ENCODE measurements at places on chromosomes 5 and 9.
A peak's percentile ranks its signal among the peaks of the same experiment; 100 is the strongest.

GRCh38 chr5:82165740-82166530 lies 112.2 kb downstream of the RPS23 start:
- DNase-seq = peak; percentile 97

GRCh38 chr9:111294691-111295451 lies 35.2 kb downstream of the OR2K2 start:
- DNase-seq = no peak

GRCh38 chr9:130944510-130945058 lies 5.5 kb upstream of the FIBCD1 start:
- DNase-seq = no peak

DNA sequence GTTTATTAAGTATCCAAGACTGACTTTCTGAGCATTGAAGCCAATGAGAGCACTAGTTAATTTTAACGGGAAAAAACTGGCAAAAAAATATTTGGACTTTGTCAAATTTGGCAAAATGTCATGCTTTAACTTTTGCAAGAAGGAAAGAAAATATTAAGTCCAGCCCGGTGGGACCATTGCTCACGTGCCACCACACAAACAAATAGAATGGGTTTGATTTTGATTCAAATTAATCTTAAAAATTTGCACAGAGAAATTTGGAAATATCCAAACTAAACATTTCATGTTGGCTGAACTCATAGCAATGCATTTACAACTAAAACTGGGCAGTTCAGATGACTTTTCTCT lies 302.2 kb downstream of the EBF1 start:
- DNase-seq = no peak

- DNase-seq = no peak
Measured at GRCh38 chr5:113900816-113901215, 387.3 kb downstream of the YTHDC2 start.

GRCh38 chr5:3592298-3592697 lies 3.3 kb upstream of the IRX1 start:
- no peak for DNase-seq

DNA sequence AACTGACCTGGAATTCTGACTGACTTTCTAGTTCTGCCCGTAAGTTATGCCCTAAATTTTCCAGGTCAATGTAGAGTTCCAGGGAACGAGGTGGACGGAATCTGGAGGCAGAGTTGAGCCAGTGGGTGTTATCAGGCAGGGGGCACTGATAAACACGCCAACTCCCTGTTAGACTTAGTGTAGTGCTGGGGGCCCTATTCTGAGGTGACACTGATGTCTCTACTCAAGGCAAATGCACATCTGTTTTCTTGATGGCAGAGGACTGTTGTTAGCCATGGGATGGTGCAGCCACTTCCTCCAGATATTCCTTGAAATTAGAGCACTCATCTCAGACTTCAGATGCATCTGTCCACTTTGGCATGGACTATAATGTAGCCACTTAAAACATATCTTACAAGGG lies 83.5 kb downstream of the C9orf152 start:
- DNase-seq = no peak

DNA sequence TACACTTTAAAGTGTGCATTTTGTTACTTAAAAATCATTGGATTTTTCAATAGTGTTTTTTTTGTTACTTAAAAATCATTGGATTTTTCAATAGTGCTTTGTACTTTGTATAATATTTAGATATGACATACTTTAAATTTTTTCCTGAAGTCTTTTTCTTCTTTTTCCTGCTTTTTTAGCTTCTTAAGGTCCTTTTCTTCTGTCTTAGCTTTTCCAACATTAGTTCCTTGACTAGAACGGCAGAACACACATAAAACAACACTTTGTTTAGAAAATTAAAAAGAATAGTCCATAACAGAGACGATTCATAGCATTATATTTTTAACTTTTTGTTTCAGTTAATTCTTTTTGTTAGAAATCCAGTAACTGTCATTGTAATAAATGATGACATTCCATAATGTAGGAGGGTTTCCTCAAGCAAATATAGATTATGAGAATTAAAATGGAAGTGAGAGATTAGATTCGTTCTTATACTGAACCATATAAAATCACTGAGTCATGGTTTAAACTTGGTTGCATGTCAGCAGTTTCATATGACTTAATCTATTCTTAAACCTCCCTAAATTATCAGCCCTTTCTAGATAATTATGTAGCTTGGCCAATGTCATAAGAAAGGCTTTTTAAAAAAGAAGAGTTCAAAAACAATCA lies 45.3 kb upstream of the RICTOR start:
- DNase-seq = no peak

DNA sequence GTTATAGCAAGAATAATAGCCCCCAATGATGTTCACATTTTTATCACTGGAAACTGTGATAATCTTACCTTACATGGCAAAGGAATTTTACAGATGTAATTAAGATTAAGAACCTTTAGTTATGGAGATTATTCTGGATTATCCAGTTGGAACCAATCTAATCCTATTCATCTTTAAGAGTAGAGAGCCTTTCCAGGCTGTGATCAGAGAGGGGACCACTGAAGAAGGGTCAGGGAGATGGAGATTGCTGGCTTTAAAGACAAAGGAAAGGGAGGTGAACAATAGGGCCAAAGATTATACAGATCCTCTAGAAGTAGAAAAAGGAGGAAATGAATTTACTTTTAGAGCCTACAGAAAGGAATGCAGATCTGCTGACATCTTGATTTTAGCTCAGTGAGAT lies 253.5 kb upstream of the GRIN3A start:
- no peak for DNase-seq

DNA sequence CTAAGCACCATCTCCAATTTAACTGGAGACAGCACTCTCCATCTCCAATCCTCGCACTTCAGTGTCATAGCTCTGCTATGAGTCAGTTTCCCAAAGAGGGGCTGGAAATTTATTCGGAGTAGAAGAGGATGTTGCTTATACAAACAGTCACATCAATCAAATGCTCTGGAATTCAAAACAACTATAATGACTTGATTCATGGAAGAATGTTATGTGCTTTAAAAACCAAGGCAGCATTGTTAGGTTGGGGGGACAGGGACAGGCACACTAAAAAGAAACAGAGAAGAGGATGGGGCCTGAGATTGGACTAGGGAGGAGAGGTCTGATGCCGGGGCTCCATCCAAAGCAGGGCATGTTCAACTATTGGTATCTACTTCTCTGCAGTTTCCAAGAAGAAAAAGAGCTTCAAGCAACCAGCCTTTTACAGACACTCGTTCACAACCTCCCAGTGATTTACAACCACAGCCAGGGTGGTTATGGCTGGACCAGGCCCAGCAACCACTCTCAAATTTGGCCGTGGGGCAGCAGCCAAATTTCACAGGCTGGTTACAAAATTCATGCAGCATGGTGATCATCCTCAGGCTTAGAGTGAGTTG lies 117.5 kb upstream of the ZNF366 start:
- peak; percentile 66 for DNase-seq

- no peak for DNase-seq
Measured at GRCh38 chr9:136392538-136393449, 7.2 kb downstream of the SNAPC4 start.

GRCh38 chr5:132380047-132380446 lies 10.5 kb downstream of the SLC22A5 start:
- no peak for DNase-seq

DNA sequence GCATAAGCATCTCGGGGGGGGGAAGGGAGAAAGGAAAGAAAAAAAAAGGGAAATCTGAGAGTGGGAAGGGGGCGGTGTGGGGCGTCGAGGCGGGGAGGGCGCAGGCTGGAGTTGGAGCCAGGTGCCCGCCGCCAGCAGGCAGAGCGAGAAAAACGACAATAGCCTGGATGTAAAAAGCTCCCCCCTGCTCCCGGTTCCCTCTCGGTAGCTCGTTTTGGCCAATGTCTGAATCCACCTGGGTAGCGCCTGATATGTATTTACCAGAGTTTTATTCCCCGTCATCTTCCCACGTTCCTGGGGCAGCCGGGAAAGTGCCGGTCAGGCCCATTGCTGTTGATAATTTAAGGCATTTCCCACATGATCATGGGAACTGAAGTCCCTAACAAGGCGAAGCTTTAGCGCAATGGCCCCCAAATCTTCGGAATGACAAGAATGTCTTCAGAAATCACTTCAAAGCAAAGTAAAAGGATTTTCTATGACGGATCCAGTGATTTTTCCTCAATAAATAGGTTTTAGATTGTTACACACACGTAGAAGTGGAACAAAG lies 3.0 kb upstream of the OTP start:
- no peak for DNase-seq

DNA sequence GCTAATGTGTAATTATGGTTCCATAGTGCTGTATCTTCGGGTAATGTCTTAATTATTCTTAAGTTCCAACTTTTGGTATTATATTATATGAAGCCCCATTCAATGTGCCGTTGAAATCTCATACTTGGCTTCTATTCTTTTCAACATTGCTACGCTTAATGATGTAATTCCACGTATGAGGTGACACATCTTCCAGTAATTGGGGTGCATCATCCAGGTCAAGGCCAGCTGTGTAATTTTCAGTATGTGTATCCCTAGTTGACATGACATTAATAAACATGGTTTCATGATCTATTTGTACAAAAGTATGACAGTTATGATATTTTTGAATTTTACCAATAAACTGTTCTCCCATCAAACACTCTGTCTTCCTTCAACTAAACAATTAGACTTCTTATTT lies 546.3 kb downstream of the CTNND2 start:
- no peak for DNase-seq

DNA sequence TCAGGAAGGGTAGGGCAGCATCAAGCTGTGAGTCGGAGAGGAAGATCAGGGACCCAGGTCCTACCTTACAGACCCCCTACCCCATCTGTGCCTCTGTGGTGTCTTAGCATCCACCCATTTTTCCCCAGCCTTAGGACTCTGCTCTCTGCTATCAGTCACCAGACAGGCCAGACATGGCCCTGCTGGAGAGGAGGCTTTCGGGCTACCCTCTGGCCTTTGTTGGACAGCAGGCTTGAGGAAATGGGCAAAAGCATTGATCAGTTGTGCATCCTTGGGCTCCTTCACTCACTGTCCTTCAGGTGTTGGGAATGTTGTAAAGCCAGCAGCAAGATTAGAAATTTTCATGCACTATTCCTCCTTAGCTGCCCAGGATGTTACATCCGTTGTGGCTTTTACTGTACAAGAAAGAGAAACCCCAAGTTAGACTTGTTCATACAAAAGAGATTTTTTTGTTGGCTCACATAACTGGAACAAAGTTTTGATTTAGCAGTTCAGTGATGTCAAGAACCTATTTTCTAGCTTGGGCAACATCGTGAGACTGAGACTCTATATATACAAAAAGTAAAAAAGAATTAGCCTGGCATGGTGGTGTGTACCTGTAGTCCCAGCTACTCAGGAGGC lies 17.4 kb upstream of the TNFAIP8 start:
- no peak for DNase-seq

DNA sequence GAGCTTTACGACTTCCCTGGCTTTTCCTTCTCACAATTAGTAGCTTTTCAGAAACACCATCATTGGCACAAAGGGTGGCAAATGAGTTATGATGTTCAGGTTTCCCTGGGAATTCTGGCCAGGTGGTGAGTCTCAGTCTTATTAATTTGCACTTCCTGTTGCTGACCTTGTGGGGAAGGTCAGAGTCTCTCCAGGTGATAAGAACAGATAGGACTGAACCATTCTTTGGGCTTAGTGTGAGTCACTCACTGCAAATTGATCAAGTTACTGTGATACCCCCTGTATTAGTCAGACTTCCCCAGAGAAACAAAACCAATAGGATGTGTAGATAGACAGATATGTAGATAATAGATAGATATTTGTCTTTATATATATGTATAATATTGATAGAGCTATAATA lies 53.8 kb upstream of the RANBP3L start:
- DNase-seq = no peak

- DNase-seq = no peak
Measured at GRCh38 chr9:81116340-81117137, 572.8 kb downstream of the TLE1 start.

DNA sequence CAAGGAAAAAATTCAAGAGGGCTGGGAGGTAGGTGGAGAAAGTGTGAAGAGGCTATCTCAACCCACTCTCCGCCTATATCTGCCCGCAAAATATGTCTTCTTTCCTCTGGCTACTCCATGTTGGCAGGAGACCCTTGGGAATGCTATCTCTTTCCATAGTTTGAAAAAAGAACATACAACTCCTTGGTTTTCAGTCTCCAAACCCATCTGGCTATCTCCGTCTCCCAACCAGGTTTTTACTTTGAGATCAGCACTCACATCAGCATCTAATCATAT lies 109.9 kb upstream of the IFNE start:
- no peak for DNase-seq

GRCh38 chr5:28855626-28856025 lies 1817.2 kb upstream of the CDH9 start:
- DNase-seq = no peak

DNA sequence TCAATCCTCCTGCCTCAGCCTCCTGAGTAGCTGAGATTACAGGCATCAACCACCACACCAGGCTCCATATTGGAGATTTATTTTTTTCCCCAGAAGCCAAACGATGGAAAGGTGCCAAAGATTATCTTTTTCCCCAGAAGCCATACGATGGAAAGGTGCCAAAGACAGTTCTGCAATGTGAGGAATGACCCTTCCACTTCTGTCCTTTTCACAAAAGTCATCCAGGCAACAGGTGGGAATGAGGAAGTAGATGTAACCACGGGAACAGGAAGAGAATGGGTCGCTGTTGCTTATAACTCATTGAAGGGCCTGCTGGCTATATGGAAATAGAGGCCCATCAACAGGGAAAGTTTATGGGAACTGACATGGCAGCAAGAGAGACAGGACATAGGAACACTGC lies 233.7 kb upstream of the MSX2 start:
- no peak for DNase-seq

GRCh38 chr5:10761933-10762775 lies 1.1 kb upstream of the DAP start:
- DNase-seq = peak; percentile 26

GRCh38 chr5:131630208-131630962 lies 4.6 kb downstream of the RAPGEF6 start:
- DNase-seq = no peak

DNA sequence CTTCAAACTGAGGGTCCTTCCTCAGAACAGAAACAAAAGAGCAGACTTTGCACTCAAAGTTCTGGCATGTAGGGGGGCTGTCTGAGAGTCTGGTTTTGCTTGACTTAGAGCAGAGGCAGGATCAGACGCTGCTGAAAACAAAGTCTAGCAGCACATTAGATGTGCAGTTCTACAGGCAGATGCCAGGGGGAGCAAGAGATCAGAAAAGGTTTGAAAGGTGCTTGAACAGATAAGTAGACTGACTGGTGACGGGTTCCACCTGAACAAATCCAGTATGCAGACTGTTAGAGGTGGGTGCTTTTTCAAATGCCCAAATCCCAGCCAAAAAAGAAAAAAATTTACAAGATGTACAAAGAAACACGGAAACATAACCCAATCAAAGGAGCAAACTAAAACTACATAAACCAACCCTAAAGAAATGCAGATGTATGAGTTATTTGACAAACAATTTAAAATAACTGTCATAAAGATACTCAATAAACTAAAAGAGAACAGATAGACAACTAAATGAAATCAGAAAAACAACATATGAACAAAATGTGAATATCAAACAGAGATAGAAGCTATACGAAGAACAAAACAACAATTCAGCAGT lies 194.7 kb upstream of the FREM1 start:
- DNase-seq = peak; percentile 56

GRCh38 chr5:68371607-68372006 lies 156.1 kb downstream of the PIK3R1 start:
- DNase-seq = no peak
